Naive thymus-derived CD8-positive, alpha-beta T cell (primary cell): ENCODE measurements at places on chromosomes 3 and 15.

DNA sequence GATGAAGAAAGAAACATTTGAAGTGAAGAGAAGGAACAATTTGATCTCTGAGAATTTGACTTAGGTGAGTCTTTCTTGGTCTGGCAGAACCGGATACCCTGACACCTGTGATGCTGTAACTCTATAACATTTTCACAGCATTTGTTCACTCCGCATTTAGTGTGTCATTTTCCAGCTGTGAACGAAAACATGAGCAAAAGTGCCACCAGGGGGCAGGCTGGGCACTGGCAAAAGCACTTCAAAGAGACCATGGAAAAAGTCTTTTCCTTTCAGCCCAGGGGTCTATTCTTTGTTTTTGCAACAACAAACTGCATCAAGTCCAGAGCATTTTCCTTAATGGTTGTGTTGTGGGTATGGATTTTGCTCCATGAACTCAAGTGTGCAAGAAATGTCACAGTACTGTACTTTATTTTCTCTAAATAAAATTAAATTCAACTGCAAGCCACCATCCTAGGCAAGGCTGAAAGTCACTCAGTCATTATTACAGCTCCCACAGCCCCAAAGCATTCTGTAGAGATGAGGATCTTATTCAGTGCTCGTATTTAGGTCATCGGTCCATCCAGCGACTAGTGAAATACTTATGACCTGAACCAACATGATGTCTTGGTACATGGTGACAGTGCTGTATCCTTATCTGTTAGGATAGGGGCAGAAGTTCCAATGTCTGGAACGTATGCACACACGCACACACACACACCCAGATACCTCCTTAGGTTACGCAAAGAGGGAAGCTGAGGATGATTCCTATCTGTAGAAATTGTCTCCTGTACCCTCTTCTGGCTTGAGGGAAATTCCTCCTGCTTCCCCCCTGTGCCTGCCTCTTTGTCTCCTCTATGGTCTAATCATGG lies 125.5 kb downstream of the GADL1 start:
- H3K4me3 ChIP-seq: no peak overlapping the region
- H3K4me1 ChIP-seq: peaks cover 10% of the 10 kb centered on the region
- H3K27me3 ChIP-seq: peaks cover 5% of the 10 kb centered on the region
- H3K36me3 ChIP-seq: no peaks in the 10 kb centered on the region

- no peak overlapping the region for H3K27ac ChIP-seq
- peaks cover 24% of the 10 kb centered on the region for H3K27me3 ChIP-seq
- DNase-seq: no peak
- no peak overlapping the region for H3K4me3 ChIP-seq
- no peaks in the 10 kb centered on the region for H3K36me3 ChIP-seq
These were observed 141.2 kb upstream of the SLCO3A1 start for GRCh38 chr15:91712286-91712685.

DNA sequence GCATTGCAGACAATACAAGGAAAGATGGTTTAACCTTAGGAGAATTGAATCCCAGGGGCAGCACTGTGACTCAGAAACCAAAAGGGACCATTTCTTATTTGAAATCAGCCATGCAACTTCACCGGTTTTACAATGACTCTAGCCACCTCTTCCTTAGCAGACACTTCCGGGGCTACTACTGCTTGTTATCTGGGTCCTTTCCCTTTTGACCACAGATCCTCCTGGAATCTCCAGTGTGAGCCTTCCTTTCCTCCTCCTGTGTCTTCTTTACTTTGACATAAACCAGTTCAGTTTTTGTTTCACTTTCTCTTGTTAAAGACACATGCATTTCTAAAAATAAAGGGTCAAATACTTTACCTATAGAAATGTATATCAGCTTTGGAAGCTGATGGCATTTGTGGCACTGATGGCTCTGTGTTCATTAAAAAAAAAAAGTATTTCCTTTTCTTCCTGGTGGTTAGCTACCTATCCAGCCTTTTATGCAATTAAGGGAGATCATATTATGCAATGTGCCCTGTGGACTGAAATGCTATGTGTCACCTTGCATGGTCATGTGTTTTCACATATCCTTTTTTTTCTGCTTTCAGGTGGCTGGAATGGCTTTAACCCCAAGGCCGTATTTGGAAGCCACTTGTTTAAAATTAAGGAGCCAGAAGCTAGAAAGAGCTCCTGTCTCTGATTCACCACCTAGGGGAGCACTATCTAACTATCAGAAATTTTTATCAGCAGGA lies 296.2 kb downstream of the CHL1 start:
- no peak overlapping the region for H3K4me3 ChIP-seq
- no peak overlapping the region for H3K27ac ChIP-seq
- no peaks in the 10 kb centered on the region for H3K27me3 ChIP-seq
- no peaks in the 10 kb centered on the region for H3K4me1 ChIP-seq
- DNase-seq: no peak
- H3K36me3 ChIP-seq: peaks cover 6% of the 10 kb centered on the region

DNA sequence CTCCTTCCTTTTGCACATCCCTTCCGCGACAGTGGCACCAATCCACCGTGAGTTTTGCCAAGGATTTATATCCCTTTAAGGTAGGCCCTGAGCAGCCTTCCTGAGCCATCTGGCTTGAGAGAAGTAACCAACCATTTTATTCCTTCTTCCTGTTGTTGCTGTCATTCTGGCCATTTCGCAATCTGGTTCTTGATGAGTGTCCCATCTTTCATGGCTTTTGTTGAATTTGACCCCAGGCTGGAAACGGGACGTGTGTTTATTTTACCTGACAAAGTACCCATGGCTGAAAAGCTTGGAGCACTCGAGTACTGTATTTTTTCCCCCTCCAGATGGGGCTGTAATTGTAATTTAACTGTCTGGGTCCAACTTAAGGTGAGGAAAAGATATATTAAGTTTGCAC lies 173.4 kb downstream of the WNT5A start:
- no peaks in the 10 kb centered on the region for H3K27me3 ChIP-seq
- no peak overlapping the region for H3K4me3 ChIP-seq
- H3K36me3 ChIP-seq: no peaks in the 10 kb centered on the region
- no peaks in the 10 kb centered on the region for H3K4me1 ChIP-seq
- no peak overlapping the region for H3K27ac ChIP-seq
- DNase-seq: no peak

GRCh38 chr15:29849716-29850115 lies 27.4 kb upstream of the TJP1 start:
- peaks cover 17% of the 10 kb centered on the region for H3K36me3 ChIP-seq
- DNase-seq: no peak
- no peaks in the 10 kb centered on the region for H3K4me1 ChIP-seq
- H3K4me3 ChIP-seq: no peak overlapping the region

DNA sequence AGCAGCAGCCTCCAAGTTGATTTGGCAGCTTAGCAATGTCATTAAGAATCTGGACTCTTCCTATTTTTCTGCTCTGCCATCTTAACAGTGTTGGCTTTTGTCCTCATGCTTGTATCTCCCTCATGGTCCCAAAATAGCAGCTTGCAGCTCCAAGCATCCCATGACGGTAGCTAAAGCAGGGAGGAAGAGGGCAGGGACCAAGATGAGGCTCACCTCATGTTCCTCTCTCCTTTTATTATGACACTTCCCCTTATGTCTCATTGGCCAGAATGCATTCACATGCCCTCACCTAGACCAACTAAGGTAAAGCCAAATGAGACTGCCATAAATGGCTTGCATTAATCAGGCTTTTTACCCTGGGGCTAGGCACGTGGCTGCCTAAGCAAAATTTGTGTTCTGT lies 382.4 kb downstream of the SHQ1 start:
- H3K4me1 ChIP-seq: no peaks in the 10 kb centered on the region
- H3K4me3 ChIP-seq: no peak overlapping the region
- H3K27ac ChIP-seq: no peak overlapping the region
- DNase-seq: no peak
